NCI-H187 (cell line): ENCODE measurements at places on chromosomes 3 and 15.

DNA sequence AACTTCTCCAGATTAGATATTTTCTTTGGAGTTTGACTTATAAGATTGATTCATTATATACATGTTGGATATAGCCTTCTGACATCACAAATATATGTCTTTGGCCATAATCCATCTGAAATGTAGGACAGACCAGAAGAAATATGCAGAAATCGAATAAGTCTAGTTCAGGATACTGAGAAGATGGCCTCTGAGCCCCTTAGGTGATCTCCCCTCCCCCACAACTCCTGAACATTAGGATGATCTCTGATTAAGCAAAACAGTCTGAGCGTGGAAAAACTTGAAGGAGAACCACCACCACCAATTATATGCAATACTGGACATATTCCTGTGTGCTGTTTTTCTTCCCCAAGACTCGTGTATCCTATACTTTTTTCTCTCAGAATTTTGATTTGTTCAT lies 3.2 kb downstream of the SETD5 start:
- DNase-seq: no peak

DNA sequence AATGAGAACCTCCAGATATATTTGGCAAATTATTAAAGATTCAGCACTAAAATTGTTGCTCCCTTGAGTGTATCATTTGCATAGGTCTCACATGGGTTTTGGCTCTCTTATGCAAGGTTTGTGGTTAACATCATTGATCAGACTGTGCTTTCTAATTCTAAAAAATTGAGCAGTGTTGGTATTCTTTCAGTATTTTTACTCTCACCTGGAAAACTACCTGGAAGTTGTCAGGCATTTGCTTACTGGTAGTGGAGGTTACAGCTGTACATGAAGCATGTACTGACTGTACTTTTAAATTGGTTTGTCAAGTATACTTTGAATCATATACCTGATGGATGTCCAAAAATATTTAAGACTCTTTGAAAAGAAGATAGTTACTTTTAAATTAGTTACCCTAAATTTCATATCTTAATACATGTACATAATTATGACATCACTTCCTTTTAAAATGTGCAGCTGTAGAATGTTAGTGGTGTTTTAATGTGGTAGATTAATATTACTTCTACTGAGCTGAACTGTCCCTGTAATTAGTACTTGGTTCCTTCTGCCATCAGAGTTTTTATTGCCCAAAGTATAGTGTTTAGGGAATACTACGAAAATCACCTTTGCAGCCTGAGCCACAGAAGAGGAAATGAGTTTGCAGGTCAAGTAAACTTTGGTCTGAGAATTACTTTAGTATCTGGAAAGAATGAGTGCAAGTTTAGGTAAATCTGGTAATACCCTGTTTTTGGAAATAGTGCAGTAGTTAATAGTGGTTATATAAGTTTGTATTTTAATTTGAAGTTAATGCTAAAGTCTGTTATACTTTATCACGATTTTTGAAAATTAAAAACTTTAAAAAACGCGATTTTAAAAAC lies 2.8 kb downstream of the CHD2 start:
- DNase-seq: no peak

DNA sequence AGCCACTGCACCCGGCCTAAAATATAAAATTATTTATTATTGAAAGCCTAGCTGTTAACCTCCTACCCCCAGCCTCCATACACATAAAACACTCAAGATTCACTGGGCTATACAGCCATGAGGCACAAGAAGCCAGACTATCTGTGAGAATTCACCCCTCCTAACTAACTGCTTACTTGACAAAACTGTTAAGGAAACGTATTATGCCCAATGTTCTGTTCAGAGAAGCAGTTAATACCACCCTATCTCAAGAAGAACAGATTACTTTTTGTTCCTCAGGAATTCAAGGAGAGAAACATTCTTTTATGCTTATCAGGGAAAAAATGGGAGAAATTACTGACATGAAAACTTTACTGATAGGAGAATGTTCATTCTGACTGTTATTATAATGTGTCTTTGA lies 144.1 kb downstream of the BBX start:
- no peak for DNase-seq

DNA sequence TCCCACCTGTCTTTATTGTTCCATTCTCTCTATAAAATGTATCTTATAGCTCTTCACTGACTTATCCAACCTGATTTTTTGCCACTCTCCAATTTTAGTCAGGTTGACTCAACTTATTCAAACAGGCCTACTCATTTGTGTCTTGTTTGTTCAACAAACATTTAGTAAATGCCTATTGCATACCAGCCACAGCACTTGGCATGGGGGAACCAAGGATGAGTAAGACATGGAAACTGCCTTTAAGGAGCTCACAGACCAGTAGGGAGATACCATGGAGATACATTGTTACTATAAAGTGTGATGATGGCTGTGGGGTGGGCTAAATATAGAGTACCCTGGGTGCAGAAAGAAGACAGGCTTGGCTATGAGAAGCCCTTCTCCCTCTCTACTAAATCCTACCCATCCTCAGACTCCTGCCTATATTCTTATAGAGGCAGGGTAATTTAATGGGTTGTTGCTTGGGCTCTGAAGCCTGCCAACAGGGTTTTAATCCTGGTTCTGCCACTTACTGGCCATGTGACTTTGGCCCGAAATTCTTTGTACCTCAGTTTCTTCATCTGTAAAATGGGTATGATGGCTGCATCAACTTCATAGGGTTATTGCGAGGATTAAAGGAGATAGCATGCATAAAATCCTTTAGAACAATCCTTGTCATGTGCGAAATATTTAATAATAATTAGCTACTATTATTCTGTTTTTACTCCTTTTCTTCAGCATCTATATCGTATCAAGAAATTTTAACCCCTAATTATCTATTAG lies 348.5 kb upstream of the UMPS start:
- no peak for DNase-seq

GRCh38 chr3:40655551-40655950 lies 130.8 kb downstream of the ZNF621 start:
- DNase-seq: no peak

DNA sequence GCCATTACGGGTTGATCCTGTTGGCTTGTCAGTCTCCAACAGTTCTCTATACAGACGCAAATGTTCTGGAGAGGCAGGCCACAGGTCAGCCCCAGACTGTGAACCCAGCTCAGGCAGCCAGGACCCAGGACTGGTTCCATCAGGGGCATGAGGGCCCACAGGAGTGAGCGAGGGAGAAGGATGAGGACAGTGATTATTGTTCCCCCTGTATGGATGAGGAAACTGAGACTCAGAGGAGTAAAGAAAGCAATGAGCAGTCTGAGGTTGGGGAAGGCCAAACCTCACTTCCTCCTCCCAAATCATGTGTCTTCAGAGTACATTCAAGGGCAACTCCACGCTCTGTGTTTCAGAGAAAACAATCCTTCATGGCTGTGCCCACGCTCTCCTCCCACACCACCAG lies 121.9 kb downstream of the RPLP1 start:
- no peak for DNase-seq

DNA sequence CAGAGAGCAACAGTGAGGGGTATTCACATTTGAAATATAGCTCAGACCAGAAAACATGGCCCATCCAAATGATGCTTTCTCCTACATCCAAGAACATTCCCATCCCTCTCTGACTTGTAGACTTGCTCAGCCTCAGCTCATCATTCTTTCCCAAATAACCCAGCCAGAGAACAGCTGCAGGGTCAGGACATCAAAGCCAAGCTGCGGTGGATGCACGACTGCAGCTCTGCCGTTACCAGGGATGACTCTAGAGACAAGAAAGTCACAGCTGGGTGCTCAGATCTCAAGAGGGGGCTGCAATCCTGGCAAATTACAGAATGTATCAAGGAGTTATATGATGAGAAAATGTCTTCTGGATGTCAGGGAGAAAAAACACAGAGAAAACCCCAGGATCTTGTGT lies 944.3 kb downstream of the NTRK3 start:
- DNase-seq: no peak

DNA sequence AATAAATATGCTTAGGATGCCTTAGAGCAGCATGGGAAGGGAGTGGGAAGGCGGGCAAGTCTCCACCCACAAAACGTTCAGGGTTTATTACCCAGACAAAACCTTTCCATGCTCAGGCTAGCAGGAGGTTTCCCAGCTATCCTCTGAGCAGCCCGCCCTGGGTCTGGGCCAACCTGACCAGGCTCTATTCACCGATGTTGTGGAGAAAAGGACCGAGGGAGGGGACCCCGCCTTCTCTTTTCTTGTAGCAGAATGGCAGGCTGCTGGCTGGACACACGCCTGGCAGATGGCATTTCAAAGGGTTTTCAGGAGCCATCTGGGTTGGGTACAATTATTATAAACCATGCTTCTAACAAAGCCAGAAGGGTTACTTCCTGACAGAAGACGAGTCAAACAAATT lies 540.9 kb downstream of the MAGI1 start:
- DNase-seq: no peak

DNA sequence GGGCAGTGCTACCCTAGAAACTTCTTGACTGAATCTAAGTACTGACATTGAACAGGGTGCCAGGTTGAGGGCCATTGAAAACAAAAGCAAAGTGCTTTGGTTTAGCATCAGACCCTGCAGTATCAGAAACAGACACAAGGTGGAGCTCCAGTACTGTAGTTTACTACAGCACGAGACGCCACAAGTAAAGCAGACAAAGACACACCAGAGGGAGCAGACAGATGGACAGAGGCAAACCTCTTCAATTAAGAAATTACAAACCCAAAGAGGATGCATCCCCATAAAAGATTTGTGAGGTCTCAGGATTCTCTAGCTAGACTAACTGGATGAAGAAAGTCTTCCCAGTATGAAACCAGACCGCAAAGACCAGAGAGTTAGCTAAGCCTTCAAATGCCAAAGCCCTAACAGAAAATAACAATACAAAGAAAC lies 16.6 kb downstream of the TOP2B start:
- DNase-seq: no peak

- no peak for DNase-seq
Measured at GRCh38 chr15:70281261-70281810, 183.6 kb upstream of the TLE3 start.

GRCh38 chr3:94036909-94037507 lies 8.6 kb upstream of the STX19 start:
- DNase-seq: no peak

DNA sequence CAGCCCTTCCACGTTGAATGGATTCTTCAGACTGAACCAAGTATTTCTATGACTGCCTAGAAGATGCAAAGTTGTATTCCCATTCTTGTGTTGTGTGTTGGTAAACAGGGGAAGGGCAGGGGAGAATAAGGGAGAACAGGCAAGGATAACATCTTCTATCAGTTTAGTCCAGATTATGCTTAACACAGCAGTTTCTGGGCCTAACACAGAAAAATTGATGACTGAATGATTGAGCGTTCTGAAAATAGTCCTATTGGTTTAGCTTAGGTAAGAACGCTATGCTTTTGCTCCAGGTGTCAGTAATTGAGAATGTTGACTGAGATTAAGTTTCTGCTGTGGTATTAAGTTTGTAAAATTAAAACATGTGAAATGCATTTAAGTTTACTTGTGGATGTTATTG lies 8.6 kb downstream of the FOXB1 start:
- no peak for DNase-seq

DNA sequence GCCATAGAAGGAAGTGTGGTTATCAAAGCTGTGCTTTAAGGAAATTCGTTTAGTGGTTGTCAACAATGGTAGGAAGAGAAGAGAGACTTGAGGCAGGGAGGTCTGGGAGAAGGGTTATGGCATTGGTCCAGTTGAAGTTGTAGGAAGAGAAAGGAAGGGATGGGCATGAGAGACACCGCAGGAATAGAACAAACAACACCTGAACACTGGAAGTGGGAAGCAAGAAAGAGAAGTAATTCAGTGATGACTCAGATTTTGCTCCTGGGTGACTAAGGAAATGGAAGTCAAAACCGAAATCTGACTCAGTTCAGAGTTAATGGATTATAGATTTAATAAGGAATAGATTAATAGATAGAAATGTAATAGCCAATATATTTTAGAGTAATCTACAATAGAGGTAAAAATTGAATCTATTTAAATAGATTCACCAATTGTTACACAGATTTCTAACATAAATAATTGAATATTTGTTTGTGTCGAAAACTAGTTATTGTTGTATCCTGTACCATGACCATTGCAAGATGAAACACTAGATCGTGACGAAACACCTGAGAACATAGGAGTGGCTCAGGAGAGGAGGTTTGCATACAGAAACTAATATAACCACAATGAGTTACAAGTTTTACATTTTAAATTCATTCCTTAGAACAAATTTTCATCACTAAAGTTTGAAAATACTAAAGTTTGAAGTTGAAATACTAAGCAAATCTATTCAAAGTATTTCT lies 36.0 kb downstream of the THBS1 start:
- DNase-seq: no peak

DNA sequence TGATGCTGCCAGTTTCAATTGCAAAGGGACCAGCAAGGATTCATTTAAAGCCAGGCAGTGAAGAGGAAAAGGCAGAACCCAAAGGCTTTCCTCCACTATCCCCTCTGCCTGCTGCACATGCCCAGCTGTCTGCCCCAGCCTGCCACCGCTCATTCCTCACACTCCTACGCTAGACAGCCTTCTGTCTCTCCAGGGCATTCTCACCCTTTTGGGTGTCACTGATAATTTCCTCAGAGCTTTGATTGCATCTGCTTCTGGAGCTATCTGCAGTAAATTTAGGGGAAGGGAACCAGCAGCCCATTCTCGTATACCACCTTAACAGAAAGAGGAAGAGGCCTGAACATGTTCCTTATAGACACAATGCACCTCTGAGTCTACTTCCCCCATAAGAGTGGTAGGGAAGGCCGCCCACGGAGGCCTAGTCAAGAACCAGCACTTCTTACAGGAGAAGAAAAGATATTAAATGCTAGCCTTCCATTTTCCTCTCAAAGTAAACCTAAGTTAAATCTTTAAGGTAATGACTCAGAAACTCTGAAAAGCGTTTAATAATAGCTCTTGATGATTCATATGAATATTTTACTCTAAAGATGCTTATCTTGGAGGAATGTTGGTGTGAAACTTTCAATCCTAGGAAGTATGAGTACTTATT lies 20.9 kb downstream of the NUDT16 start:
- DNase-seq: no peak

GRCh38 chr15:75578173-75578947 lies 755 bp downstream of the PTPN9 start:
- DNase-seq: no peak

DNA sequence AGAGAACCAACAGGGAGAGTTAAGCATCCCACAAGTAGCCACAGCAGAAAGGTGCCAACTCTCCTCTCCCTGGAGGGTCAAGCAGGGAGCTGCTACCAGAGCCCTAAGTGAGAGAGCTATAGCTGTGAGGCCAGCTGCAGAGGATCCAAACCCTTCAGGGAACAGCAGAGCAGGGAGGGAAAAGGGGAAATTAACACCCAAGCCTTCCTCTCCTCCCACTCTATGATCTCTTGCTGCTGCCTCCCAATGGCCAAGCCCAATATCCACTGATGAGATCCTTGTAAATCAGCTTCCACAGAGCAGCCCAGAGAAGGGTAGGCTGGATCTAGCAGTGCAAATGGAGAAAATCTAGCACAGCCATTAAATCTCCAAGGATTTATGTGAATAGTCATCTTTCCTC lies 68.2 kb upstream of the THBS1 start:
- DNase-seq: no peak
